ENCODE measurements at places on chromosomes 5 and 9. TPM values are rescaled to one million over a fixed set of nuclear protein-coding genes. Genes with fewer than 3 reads are reported as not detected.

The CCDC192 gene
- total RNA-seq: not detected

The PCDHA4 gene
- total RNA-seq: 2.6 TPM

The F2R gene
- total RNA-seq: not detected

The DPYSL3 gene
- total RNA-seq: 49.8 TPM

The LCN6 gene
- total RNA-seq: not detected

The HTR1A gene
- total RNA-seq: not detected
